D341Med (cell line): ENCODE measurements at places on chromosomes 1 and 21.

GRCh38 chr1:70420320-70420719 lies 9.3 kb downstream of the CTH start:
- no peak for DNase-seq

DNA sequence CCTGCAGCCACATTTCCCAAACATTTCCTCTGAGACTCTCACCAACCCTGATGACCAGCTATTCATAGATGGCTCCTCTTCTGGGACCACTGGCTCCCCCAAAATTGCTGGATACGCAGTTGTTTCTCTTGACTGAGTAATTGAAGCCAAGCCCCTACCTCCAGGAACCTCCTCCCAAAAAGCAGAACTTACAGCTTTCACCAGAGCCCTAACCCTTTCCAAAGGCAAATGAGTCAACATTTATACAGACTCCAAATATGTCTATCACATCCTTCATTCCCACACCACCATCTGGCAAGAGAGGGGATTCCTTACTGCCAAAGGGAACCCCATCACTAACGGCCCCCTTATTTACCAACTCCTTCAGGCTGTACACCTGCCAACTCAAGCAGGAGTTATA lies 20.3 kb upstream of the CA6 start:
- no peak for DNase-seq

DNA sequence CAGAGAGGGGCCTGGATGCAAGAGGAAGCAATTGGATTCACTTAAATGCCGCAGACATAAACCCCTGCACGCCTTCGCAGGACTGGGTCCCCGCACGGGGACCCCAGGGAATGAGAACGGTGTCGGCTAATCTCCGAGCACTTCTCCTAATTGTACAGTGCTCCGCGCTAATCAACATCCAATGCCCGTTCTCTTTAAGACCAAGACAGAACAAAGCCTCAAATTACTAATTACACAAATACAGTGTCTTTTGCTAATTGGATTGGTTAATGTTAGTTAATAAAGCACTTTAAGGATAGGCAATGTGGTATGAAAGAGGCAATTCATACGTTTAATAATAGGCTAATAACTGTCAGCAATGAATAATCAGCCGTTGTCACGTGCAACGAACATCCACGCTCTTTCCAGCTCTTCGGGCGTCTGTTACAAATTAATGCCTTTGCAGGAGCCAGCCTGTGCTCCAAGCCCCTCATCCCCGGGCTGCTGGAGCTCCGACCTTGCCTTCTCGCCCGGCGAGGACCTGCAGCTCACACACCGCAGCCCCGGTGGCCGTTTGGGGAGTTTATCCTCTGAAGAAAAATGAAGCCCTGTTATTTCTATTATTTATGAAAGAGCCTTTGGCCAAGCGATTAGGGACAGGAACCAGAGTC lies 157.8 kb downstream of the PRDM16 start:
- DNase-seq = peak; percentile 56

GRCh38 chr1:169571450-169571849 lies 14.8 kb downstream of the F5 start:
- DNase-seq = no peak

GRCh38 chr21:14773777-14774345 lies 227.7 kb upstream of the SAMSN1 start:
- DNase-seq = peak; percentile 76

DNA sequence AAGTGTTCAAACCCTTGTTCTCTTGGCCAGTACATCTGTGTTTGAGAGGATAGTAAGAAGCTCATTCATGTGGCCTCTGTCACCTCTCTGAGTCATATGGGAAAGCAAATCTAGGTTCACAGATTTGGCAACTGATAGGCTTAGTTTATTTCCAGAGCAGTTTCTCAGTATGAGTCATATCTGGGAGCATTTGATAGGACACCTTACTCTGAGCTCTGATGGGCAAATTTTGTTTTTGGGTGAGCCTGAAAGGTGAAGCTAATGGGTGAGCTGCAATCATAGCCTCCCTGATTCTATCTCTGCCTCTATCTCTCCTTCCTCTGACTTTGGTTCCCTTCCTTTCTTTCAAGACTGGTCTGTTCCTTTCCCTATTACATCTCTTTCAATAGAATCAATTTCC lies 134.4 kb downstream of the S1PR1 start:
- no peak for DNase-seq

- DNase-seq = no peak
Measured at GRCh38 chr1:214505134-214505533, 46.3 kb downstream of the PTPN14 start.

DNA sequence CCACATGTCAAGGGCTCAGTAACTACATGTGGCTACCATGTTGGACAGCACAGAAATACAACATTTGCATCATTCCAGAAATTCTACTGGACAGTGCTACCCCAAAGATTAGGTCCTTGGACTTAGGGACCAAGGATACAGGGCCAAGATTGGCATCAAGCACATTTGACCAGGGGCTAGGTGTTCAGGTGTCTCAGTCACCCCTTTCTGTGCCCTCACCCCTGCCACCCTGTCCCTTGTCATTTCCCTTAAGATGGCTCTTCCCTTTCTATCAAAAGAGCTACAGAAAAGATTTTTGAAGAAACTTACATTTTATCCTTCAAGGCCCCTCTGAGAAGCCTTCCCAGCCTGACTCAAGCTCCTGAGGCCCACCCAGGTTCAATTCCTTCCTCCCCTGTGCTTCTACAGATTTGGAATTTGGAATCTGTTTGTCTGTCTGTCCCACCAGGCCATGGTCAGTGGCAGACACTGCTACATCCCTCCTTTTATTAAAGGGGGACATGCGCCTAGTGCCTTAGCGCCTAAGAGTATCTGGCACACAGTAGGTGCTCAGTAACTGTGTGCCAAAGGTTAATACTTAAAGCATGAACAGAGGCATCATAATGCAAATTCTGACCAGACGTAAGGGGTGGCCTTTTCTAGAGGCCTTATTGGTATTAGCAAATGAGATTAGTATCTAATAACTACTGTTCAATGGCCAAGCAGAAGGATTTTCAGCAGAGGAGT lies 21.4 kb downstream of the CSF1 start:
- DNase-seq = no peak

- DNase-seq = peak; percentile 10
Measured at GRCh38 chr21:41666641-41667081, 100.2 kb downstream of the RIPK4 start.

- DNase-seq = no peak
Measured at GRCh38 chr1:226731257-226731893, 7.7 kb downstream of the ITPKB start.

DNA sequence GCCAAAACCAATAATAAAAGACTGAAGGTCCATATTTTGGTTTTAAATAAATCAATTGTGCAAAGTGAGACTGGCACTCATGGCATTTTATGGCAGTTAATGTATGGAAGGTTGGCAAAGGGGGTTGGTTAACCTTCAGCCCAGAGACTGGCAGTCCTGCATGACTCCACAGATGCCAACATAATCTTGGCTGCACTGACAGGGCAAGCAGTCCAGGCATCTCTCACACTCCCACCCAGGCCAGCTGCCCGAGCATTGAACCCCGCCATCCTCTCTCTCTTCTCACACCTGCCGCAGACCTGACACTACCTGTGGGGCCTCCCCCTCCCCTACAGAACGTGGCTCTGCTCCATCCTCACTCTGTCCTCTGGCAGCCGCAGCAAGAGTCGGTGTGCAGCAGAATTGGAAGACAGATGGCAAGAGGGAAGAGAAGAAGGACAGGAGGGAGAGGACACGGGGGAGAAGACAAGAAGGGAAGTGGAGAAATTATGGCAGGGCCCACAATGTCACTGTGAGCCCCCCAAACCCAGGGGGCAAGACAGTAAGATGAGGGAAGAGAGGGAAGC lies 43.7 kb downstream of the ITPKB start:
- no peak for DNase-seq

DNA sequence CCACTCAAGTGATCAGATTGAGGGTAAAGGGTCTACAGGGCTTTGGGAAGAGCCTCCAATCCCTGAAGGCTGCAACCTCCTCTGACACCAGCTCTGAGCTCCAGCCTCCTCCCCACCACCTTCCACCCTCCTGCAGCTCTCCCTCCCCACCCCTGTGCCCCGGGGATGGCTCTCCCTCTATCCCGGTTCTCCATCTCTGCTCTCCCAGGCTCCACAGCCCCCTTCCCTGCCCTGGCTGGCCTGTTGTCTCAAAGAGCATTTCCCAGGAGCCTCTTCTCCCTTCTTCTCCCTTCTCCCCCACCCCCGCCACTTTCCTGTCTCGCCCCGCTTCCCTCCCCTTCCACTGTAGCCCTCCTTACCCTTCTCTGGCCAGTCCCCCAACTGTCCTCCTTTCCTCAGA lies 1.1 kb downstream of the PLEKHA6 start:
- no peak for DNase-seq

DNA sequence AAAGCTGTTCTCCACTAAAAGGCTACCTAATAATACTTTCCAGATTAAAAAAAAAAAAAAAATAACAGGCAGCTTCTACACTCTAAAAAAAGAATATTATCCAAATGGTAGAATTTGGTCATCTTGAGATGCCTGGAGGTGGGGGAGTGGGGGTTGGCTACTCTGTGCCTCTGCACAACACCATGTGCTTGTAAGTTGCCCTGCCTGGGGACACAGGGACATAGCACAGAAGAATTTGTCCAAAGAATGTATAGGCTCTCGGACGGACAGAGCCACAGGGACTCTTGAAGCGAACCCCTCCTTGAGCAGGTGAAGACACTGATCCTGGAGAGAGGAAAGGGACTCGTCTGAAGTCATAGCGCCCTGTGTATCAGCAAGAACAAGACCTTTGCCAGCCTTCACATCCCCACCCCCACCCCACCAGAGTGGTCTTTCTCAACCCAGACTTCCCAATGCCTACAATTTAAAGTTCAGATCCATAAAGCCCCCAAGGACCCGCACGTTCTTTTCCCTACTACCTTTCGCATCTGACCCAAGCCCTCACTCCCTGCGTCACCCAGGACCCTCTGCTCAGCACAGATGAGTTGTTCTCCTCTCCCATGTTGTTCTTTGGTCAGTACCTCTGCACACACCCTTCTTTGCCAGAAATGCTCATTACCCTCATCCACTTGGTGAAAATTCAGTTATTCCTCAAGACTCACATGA lies 72.6 kb downstream of the LGR6 start:
- DNase-seq = no peak

- no peak for DNase-seq
Measured at GRCh38 chr1:206843626-206844025, 21.8 kb upstream of the IL20 start.

DNA sequence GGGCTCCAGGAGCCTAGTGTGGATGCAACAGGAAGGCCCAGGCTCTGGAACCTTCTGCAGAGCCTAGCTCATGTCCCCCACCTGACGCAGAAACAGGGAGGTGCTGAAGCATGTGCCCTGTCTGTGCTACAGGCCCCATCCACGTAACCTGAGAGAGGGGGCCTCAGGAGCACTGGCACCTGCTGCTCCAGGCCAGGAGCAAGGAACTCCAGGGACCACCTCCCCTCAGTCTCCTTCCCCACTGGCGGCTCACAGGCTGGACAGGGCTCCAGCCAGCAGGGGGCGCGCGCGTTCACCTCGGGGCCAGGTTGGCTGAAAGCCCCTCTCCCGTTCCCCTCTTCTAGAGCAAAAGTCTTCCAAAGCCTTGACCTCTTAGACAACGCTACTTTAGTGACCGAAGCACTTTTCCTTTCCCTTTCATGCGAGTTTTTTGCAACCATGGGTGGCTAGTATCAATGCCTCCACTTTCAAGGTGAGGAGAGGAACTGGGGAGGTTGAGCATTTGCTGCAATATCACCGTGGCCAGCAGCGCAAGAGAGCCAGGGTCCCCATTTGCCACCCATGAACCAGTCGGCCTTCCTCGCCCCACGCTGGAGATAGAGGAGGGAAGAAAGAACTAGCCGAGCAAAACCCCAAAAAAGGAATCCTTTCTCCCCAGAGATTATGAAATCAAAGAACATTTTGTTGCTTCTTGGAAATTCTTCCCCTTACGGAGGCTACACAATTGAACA lies 52.4 kb upstream of the GPR157 start:
- peak; percentile 88 for DNase-seq

- DNase-seq = no peak
Measured at GRCh38 chr1:219040291-219040690, 133.4 kb upstream of the LYPLAL1 start.

- no peak for DNase-seq
Measured at GRCh38 chr1:241007668-241008067, 349.3 kb downstream of the RGS7 start.

- peak; percentile 43 for DNase-seq
Measured at GRCh38 chr1:110211496-110212168, 1.5 kb downstream of the KCNC4 start.

- DNase-seq = no peak
Measured at GRCh38 chr1:150160964-150161621, 11.4 kb downstream of the PLEKHO1 start.

GRCh38 chr1:118113261-118113660 lies 71.8 kb downstream of the SPAG17 start:
- DNase-seq = no peak

- DNase-seq = no peak
Measured at GRCh38 chr1:25150985-25151495, 81.3 kb downstream of the SYF2 start.

DNA sequence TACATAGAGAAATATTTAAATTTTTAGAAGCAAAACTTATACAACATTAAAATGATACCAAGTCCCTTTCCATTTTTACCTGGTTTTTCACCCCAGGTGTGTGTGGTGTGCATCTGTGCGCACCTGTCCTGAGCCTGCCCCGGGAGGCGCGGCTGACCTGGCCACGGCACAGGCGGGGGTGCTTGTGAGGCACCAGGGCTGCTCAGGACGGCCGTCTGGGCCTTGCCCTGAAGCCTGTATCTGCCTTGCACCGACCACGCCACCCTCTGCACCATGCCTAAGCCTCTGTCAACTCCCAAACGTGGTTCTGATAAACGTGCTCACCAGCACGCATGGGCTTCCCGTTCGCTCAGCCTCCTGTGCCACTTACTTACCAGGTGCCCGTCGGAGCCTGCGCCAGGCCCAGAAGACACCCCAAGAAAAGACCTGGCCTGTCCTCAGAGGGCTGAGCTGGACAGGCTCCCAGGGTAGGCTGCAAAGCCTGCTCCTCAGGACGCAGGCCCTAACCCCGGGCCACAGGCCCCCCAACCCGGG lies 20.9 kb downstream of the PANK4 start:
- DNase-seq = no peak

GRCh38 chr1:98086796-98087441 lies 166.1 kb upstream of the DPYD start:
- DNase-seq = no peak

- DNase-seq = no peak
Measured at GRCh38 chr1:16145030-16145661, 10.7 kb downstream of the EPHA2 start.

- no peak for DNase-seq
Measured at GRCh38 chr1:100332331-100332730, 20.0 kb upstream of the CDC14A start.
